Pulmonary artery endothelial cell (primary cell): ENCODE measurements at places on chromosomes 4 and X. TPM values are rescaled to one million over a fixed set of nuclear protein-coding genes. Genes with fewer than 3 reads are reported as not detected.
A peak's percentile ranks its signal among the peaks of the same experiment; 100 is the strongest.

DNA sequence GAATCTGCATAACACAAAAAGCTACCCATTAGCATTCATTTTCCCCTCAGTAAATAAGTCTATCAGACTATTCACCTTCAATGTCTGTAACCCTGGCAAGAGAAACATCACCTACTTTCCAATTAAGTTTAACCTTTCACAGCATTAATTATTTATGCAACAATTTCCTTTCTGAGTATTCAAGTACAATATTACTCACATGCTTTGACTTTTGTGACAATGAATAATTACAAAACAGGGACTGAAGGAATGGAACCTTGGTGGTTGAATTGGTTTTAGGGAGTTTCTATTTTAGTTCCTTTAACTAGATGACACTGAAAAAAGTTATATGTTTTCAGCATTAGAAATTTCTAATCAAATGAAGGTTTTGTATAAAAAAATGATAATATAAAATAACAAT is 932.3 kb upstream of the EPHA5 start:
- DNase-seq: no peak

GRCh38 chr4:188254211-188254610 is 115.0 kb downstream of the TRIML1 start:
- DNase-seq: no peak

- DNase-seq: no peak
Measured at GRCh38 chrX:47093248-47093647, 15.0 kb downstream of the RGN start.

DNA sequence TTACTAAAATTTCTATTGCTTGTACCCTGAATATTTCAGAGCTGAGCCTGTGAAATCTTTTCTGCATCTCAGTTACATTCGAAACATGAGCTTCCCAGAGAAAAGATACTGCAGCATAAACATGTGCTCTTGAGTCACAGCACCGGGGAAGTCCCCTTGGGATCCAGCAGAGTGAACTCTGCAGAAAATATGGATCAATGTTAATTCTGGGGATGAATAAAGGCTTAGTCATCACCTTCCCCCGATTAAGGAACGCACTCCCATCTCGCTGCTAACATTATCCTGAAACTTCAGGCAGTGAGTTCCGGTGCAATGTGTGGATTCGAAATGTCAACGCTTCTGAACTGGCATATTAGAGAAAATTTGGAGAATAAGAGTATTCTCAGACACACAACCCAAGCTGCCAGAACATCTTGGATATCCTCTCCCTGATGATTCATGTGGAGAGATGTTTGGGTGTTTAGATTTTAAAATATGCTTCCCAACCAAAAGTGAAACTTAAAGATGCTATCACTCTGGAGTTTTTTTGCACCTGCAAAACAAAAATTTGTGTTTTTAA is 90.8 kb downstream of the IRF2 start:
- peak; percentile 76 for DNase-seq

DNA sequence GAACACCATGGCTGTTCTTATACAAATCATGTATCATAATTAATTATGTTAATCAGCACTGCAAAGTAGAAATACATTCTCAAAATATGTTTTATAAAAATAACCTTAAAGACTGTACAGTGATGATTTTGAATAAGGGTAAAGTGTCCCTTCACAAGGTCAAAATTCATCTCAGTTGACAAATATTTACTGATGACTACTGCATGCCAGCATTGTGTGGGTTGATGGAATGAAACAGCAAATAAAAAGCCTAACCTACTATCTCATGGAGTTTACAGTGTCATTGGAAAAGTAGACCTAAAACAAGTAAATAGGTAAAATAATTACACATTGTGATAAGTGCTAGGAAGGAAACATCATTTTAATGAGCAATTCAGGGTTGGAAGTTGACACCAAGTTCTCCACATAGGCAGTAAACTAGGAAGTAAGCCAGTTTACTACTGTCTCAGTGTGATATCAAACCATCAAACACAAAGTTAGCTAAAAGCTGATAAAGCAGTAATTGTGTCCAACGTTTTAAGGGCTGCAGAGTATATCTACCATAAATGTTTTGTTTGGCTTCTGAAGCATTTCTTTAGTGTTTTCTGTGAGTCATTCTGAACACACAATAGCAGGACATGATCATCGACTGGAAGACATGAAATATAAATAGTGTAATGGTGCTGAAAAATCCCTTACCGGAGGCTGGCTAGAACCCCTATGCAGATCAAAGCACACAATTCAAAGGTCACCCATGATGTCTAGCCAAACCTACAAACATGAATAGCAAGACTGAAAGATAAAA is 221.8 kb downstream of the DACH2 start:
- DNase-seq: no peak

- peak; percentile 54 for DNase-seq
Measured at GRCh38 chr4:26568446-26568994, 15.4 kb upstream of the TBC1D19 start.

- DNase-seq: no peak
Measured at GRCh38 chrX:129600981-129601424, 53.8 kb downstream of the APLN start.

DNA sequence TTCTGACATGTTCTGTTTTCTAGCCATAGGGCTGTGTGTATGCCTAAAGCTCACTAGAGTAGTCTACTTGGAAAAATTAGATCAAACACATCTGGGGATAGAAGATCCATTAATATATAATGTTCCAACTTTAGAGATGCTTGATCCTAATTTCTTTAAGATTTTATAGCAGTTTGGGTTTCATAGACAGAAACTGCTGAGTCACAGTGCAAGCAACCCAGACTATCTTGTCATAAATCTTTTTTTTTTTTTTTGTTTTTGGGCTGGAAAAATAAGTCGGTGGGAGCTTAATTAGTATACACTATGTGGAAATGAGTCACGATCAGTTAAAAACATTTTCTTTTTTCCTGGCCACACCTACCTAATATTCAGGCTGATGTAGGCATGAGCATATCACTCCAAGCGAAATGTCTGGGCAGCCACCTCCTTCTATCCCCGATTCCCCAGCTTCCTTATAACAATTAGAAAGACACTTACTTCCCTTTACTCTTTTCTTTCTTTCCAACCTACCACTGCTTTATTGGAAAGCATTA is 58.2 kb upstream of the CASK start:
- DNase-seq: no peak

- no peak for DNase-seq
Measured at GRCh38 chr4:55549888-55550287, 3.2 kb upstream of the CLOCK start.

The LINC00632 gene
- total RNA-seq: 0.46 and 0.59 TPM in 2 replicates
